AG20443 (cell line): ENCODE measurements at places on chromosomes 1 and 21.

DNA sequence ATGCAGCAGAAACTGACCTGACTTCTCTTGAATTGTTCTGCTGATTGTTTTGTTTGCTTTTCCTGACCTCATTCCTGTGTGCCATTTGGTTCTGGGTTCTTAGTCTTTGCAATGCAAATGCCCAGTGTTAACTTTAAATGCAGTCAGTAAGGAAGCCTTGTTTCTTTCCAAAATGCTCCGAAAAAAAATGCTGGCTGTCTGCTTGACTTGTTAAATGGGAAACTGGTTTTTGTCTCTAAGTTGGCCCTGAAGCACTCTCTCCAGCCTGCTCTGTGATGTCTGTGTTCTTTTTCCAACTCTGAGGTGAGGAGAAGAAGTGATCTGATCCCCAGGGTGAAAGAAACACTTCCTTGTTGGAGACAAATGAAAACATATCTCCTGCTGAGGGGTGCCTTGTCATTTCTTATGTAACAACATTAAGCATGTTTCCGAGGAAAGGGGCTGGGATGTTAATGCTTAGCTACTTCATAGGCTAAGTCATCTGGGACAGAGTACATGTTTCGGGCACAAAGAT lies 256.3 kb upstream of the ADGRL4 start:
- DNase-seq: no peak

DNA sequence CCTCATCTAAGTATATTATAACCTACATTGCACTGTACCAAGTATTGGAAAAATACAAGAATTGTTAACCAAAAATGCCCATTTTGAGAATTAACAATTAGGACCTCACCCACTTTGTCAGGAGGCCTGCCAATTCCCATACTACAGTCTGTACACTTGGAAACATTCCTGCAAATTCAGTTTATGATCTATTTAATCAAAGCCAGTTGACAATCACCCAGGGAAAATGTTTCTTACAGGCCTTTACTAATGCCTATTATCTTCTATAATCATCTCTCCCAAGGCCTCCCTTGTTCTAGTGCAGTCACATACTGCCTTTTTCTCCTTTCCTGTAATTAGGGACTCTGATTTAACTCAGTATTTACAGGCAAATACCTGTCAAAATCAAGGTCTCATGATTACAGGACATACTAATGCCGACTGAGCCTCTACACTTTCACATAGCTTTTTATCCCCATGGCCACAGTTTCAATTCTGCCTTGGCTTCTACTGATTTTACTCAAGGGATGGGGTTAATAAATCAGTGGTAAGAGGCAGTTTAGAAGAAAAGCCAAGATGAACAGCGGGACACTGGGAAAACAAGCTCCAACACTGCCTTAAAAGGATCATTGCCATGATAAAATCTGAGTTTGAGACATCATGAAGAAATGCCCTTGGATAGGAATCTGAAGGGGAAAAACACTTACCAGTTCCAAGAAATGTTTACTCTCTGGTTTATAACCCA lies 338.7 kb downstream of the VAV3 start:
- peak; percentile 30 for DNase-seq

- DNase-seq: no peak
These were observed 151.4 kb upstream of the KIAA0040 start for GRCh38 chr1:175343945-175344344.

- DNase-seq: peak; percentile 91
These were observed 46.8 kb upstream of the A3GALT2 start for GRCh38 chr1:33367485-33368405.

DNA sequence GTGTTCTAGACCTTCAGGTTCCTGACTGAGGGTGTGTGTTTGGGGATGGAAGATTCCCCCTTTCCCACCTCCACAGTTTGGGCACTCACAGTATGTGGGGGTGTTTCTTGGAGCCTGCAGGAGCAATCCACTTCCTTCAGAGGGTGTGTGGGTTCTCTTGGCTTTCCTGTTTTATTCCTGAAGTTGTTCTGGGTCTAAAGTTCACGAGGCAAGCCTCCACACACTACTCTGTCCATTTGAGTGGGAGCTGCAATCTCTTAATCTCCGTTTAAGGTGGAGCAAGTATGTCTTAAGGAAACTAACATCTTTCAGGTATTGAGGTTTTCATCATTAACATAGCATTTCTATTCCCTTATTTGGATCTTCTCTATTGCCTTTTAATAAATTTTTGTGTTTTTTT lies 141.8 kb downstream of the TENT5C start:
- no peak for DNase-seq

DNA sequence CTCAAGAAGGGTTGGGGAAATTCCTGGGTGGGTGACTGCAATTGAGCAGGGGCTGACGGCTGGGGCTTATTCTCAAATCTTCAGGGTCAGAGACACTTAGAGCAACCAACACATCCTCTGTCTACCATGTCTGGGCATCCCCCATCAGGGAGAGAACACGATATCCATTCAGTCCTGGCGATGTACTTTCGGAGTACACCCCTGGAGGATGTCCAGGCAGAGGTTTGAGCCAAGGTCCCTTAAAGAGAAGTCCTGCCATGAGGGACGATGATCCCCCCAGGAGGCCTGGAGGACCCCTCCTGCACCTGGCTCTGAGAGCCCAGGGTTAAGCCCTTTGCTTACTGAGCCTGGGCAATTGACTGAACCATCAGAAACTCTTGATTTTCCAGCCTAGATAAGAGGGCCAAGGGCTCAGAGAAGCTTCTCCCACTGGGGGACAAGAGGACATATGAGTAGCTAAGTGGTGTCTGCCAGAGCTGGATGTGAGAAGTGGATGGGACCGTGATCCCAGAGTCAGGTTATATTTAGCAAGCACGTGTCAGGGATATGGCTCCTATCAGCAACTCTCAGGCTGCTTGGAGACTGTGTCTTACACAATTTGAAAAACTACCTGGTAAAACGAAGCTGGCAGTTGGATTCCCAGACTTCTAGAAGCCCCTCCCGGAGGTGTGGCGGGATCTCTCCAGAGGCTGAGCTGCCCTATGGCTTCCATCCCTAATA lies 253.3 kb upstream of the VAMP3 start:
- DNase-seq: no peak

- DNase-seq: no peak
These were observed 50.6 kb upstream of the SLC35A3 start for GRCh38 chr1:99919220-99919619.

GRCh38 chr1:233105225-233105624 lies 154.8 kb downstream of the NTPCR start:
- DNase-seq: peak; percentile 20

- DNase-seq: no peak
These were observed 46.8 kb upstream of the SLC44A3 start for GRCh38 chr1:94773296-94773809.

DNA sequence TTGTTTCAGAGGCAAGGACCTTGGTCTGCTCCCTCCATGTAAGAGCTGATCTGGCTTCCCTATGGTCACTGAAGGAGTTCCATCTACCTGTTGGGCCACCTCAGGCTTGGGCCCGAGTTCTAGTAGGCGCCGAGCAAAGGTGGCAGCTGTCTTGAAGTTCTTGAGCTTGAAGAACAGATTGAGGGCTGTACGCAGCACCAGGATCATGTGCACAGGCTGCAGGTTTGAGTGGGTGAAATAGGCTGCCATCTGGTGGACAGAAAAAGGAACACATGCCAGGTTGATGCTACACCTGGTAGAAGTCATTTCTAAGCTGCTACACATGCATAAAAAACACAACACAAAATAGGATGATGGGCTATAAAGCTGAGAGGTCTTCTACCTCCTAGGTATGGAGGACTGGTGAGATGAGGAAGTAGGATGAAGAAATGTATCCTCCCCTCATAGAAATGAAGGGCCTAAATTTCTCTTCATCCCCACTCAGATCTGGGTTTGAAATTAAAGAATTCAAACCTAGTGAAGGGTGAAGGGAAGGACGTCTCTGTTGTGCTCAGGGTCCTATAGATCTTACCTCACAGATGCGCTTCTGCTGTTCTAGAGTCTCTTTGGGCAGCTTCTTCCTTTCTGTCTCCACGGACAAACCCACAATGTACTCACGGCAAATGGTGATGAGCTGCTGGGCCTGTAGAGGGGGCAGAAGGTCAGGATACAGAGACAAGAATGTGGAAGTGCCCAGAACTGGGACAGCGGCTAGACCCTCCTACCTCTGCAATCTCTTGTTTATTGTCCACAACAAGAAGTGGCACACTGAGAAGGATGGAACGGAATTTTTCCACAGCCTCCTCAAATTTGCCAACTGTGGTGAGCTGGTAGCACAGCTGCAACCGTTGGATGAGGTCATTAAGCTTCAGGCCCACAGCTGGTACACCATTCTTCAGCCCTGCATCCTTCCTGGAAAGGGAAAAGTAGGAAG lies 6.6 kb upstream of the PEX19 start:
- DNase-seq: peak; percentile 71

DNA sequence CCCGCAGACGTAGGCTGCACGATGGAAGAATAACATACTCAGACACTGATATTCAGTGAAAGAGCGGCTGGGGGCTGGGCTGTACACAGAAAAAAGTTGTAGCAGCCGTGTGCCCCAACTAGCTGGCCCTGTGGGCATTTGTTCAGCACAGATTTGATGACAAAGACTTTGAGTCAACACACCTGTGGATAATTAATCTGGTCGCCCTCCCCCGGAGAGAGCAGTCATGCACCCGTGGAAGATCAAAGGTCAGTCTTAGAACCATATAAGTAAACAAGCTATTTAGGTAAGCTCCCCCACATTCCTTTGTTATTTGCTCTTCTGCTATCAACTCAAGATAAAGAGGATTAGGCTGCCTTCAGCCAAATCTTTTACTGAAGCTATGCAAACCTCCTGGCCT lies 148.4 kb upstream of the HMCN1 start:
- no peak for DNase-seq
